ENCODE measurements at places on chromosomes 2 and 18.

DNA sequence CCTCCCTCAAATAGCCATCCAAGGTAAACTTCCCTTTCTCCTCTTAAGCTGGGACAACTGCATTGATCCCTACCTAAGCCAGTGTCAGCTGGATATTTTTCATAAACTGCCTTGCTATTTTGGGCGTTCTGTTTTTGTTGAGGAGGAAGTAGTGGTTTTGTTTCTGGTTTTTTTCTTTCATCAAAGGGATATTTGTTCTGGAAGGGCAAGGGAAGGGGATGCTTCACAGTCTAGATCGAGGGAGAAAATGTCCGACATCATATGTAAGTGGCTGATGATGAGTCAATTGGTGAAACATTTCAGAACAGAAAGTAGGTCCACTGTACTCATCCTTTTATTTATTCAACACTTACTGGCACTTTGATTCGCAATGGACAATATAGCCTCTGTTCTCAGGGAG is 31.0 kb downstream of the TANC1 start:
- DNase-seq = no peak

- DNase-seq = no peak
These were observed 42.1 kb upstream of the SNTG2 start for GRCh38 chr2:908568-908967.

- DNase-seq = no peak
These were observed 228.3 kb upstream of the SIX3 start for GRCh38 chr2:44713170-44713569.

DNA sequence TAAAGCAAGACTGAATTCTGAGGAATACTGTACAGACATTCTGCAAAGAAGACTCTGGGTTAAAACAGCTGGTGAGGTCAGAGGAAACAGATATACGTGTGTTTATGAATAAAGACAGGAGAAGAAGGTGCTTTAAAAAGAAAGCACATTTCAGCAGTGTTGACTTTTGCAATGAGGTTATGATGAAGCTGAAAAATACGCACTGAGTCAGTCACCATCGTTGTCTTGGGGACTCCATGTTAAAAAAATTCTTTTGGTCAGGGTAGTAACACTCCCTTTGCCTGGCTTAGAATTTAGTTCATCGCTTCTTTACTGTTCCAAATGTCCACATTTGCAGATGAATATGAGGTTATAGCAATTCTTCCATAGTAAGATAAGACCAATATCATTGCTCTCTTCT is 1049.0 kb downstream of the TSN start:
- no peak for DNase-seq

DNA sequence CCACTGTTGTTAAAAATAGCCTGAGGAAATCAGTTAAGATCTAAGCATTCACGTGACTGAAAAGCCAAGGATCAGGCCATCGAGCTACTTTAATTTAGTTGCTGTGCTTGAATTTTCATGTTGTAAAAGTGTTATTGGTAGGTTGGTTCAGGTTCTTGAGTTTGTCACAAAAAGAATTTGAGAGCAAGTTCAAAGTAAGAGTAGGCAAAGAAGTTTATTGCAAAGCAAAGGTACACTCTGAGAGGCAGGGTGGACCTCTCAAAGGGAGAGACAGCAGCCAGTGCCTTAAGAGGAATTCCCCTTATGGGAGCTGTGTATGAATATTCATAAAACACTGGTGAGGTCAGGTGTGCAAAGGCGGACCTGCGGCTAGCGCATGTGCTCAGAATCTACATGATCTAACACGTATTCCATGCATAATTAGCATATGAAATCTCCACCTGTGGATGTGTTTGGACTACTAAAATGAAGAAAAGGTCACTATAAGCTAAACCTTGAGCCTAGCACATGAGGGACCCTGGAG is 236.5 kb downstream of the NDUFA10 start:
- DNase-seq = no peak

- DNase-seq = no peak
These were observed 111.9 kb downstream of the MRO start for GRCh38 chr18:50707855-50708469.

DNA sequence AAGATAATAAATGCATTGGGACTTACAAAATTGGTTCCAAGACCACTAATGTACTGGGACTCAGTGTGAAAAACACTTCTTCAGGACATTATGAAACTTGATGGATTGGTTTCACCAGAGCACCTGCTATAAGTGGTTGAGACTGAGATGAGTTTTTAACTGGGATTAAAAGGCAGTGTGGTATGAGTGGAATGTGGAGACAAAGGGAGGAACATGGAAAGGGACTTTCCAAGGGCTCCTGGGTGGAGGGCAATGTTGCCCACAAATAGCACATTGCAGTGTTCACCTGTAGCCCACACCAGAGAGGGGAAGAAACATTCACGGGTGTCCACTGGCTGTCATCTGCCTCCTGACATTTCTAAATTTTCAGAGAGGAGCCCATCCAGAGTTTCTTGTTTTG is 253.3 kb upstream of the TANK start:
- no peak for DNase-seq
